NCI-H2081 treated with DMSO at 0.1 percent for 48 hours (cell line): ENCODE measurements at places on chromosomes 1 and 21.

DNA sequence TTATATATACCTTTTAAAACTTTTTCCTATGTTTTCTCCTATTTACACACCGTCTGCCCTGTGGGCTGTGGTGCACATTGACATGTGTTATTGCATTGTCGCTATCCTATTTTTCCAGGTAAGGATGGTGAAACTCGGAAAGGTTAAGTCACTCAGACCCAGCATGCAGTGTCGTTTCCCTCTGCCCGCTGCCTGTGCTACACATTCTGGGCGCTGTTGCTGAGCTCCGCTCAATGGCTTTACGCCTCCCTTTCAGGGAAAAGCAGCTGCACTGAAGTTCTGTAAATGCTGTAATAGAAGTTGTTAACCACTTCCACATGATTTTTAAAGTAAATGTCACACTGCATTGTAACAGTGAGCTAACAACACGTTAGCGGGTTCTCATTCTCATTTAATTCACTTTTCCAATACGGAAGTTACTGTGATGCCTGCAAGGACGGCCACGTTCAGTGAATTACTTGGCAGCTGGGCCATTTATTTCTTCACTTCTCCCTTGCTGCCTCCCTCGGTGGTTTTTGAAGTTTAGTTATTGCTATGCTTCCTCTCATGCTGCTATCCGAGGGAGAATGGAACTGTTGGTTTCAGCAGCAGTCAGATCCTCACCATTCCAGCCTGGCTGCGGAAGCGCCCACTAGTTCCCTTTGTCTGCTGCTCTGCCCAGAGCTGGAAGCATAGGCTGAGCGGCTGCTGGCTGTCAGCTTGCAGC lies 288.7 kb downstream of the SPATA17 start:
- no peak for DNase-seq

DNA sequence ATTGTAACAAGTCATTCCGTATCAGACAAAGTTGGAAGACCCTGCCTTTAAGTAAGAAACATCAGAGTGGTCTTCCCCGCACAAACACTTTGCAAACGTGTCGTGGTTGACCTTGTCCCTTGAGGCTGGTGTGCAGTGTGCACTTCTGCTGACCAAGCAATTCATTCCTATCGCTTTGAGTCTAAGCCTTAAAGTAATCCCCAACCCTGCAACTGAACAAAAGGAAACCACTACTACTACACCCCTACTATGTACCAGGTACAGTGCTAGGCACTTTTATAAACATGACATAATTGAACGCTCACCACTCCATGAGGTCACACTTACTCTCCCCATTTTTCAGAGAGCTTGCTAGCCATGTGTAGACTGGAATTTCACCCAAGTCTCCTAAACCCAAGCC lies 10.6 kb downstream of the ITPKB start:
- no peak for DNase-seq

- DNase-seq = no peak
These were observed 53.5 kb downstream of the CAPN2 start for GRCh38 chr1:223765719-223766340.

- DNase-seq = no peak
These were observed 23.9 kb downstream of the TMEM50B start for GRCh38 chr21:33455686-33456446.

DNA sequence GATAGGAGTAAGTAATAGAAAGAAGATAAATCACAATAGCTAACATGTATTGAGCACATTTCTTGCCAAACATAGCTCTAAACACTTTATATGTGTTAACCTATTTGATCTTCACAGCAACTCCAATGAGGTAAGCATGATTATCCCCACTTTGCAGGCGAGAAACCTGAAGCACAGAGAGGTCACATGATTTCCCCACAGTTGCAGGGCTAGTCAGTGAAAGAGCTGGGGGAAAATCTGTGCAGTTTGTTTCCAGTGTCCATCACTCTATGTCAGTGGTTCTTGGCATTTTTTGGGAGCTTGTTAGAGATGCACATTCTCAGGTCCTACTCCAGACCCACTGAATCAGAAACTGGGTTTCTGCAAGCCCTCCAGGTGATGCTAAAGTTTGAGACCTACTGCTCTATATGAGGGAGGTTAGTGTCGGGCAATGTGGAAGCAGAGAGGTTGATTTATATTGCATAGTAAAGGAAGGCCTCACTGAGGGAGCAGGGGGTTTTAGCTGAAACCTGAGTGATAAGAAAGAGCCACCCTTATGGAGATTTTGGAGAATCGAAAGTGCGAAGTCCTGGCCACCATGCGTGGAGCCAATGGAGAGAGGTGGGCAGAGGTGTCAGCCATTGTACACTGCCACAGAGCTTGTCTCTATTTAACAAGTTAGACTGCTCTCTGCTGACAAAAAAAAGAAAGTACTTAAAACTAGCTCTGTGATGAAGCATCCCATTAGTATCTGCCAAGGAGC lies 20.9 kb downstream of the MCOLN3 start:
- no peak for DNase-seq

DNA sequence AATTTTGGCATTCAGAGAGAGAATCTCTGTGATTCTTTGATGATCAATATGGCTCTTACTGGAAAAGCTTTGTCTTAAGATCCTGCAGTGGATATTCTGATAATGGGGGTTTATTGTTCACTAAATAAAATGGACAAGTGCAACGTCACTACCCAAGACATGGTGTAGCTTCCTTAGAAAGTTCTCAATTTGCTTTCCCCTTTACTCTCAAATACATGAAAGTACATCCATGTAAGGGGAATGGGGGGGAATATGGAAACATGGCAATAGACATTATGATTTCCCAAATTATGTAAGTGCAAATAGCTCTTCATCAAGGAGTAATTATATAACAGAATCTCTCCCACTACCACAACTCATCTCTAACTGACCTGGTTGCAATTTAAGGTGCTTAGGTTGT lies 126.3 kb upstream of the DPYD start:
- no peak for DNase-seq

- DNase-seq = no peak
These were observed 11.5 kb downstream of the ALDH4A1 start for GRCh38 chr1:18890706-18891425.

GRCh38 chr1:157166590-157166989 lies 28.4 kb upstream of the ETV3 start:
- DNase-seq = no peak

DNA sequence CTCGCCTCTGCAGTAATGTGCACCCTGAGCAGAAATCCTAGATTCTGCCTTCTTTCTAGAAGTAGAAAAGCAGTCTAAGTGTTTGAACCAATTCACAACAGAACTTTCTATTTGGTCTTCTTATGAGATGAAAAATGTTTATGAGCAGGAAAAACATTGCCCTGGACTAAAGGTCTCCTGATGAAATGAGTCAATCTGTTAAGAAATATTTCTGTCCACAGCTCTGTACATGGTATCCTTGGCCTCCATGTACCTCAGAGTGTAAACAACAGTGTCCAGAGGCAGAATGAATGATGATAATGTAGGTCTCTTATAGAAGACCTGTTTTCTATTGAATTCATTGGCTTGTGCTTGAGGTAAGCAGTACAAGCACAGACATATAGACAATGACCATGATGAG lies 6.2 kb upstream of the APCS start:
- DNase-seq = no peak

GRCh38 chr1:106680216-106680615 lies 376.3 kb upstream of the PRMT6 start:
- no peak for DNase-seq

DNA sequence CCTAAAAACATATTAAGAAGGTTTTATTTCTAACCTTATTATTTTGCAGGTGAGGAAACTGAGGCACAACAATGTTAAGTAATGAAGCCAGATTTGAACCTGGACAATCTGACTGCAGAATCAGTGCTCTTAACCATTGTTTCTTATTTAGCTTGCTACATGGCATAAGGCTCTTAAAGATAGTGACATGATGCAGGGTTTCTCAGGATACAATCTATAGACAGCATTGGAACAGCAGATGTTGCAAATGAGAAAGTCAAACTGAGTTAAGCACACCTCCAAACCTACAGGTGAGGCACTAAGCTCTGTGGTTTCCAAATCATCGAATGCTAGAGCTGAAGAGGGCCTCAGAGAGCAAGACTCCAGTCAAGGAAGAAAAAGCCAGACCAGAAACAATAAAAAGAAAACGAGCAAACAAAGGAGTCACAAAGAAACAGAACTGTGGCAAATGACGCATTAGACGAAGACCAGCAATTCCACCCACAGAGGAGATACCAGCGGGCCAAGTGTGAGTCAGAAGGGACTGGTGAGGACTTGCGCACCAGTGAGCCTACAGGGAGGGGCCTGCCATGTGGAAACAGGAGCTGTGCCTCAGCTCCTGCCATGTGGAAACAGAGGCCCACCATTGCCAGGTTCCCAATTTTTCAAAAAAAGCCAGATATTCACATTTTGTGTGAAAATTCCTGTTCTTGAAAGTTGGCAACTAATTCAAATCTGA lies 14.4 kb downstream of the CD58 start:
- DNase-seq = no peak

- no peak for DNase-seq
These were observed 62.8 kb downstream of the NGF start for GRCh38 chr1:115275216-115275615.
